ENCODE measurements at places on chromosomes 2 and 18. TPM values are rescaled to one million over a fixed set of nuclear protein-coding genes. Genes with fewer than 3 reads are reported as not detected.

DNA sequence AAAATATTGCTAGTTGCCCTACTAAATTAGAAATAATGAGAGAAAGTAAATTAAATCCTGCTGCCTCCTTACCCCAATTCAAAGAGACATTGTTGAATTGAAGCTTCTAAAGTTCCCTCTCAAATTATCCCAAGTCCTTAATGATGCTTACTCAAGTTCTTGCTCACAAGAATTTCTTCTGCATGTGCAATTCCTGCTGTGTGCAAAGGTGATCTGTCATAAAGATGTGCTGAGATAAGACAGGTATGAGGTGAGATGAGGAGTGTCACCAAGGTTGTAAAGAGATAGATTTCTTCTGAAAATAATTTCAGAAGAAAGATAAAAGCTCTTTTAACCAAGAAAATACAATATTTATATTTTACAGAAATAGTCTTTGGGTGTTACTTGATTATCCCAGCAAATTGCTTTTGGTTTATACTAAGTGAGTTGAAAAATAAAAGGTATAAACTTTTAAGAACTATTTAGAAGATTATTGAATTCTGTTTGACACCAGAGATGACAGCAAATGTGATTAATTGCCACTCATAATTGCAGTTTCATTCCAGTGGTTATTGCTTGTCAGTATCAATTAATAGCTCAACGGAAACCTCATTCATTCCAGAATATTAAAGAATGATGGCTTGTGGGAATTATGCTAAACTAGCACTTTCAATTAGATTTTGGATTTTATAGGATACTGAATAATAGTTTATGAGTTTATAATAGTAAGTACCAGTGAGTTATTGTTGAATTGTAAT lies 674.3 kb downstream of the STK39 start:
- no peaks in the 10 kb centered on the region for H3K36me3 ChIP-seq
- no peak overlapping the region for H3K27ac ChIP-seq
- DNase-seq, result no peak
- H3K4me3 ChIP-seq, result no peak overlapping the region

- no peak overlapping the region for H3K27ac ChIP-seq
- no peak overlapping the region for H3K4me3 ChIP-seq
- DNase-seq, result no peak
- H3K4me1 ChIP-seq, result peaks cover 9% of the 10 kb centered on the region
- H3K27me3 ChIP-seq, result no peaks in the 10 kb centered on the region
Observed at GRCh38 chr2:159600752-159601151, 15.6 kb downstream of the BAZ2B start.

DNA sequence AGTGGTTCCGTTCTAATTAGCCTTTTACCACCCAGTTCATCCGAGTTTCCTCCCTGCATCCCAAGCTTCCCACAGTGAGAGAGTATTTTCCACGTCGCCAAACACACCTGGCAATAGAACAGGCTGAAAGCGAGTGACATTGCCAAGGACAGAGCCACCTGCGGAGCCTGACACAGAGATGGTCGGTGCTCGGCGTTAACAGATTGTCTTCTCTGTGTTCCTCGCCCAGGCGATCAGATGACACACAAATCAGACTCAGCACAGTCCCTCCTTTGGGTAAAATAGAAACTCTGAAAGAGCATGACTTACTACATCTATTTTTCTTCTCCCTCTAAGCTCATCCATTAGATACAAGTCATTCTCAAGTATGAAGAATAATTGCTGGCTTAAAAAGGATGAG lies 107.7 kb downstream of the CD226 start:
- H3K27ac ChIP-seq, result no peak overlapping the region
- H3K27me3 ChIP-seq, result no peaks in the 10 kb centered on the region
- no peaks in the 10 kb centered on the region for H3K4me1 ChIP-seq
- no peak overlapping the region for H3K4me3 ChIP-seq
- no peaks in the 10 kb centered on the region for H3K36me3 ChIP-seq
- DNase-seq, result no peak

- no peak overlapping the region for H3K4me3 ChIP-seq
- peak overlapping the region; percentile 85 for H3K27ac ChIP-seq
- peaks cover 26% of the 10 kb centered on the region for H3K4me1 ChIP-seq
- H3K27me3 ChIP-seq, result no peaks in the 10 kb centered on the region
Observed at GRCh38 chr2:28627722-28628480, 123.7 kb upstream of the PPP1CB start.

DNA sequence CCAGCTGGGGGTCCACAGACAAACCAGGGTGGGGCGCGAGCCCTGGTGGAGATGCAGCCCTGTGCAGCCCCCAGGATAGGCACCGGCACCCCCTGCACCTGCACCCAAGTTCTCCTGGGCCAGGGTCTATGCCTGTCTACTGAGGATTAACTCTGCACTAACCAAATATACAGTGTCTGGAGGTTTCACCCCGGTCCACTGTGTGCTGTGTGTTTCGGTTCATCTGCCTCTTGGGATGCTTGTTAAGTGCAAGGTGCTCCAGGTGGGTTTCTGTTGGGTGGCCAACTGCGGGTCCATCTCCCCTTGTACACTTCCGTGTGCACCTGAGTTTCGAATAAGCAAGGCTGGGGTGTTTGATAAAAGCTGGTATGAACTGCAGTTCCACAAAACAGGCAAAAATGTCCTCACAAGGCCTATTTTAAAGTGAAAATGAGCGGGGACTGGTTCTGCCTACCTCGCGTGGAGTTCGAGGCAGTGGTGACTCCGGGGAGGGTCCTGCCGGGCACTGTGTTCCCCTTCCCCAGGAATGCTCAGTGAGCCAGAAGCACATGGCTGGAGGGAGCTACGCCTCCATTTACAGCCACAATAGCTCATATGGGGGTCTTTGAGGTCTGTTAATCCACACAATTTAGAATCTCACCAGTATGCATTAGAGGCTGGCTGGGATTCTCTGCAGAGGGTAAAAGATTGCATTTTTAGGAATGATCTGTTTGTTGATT lies 70.7 kb downstream of the EDAR start:
- no peaks in the 10 kb centered on the region for H3K27me3 ChIP-seq
- no peaks in the 10 kb centered on the region for H3K4me1 ChIP-seq
- peak; percentile 45 for DNase-seq
- H3K27ac ChIP-seq, result no peak overlapping the region
- H3K36me3 ChIP-seq, result no peaks in the 10 kb centered on the region

DNA sequence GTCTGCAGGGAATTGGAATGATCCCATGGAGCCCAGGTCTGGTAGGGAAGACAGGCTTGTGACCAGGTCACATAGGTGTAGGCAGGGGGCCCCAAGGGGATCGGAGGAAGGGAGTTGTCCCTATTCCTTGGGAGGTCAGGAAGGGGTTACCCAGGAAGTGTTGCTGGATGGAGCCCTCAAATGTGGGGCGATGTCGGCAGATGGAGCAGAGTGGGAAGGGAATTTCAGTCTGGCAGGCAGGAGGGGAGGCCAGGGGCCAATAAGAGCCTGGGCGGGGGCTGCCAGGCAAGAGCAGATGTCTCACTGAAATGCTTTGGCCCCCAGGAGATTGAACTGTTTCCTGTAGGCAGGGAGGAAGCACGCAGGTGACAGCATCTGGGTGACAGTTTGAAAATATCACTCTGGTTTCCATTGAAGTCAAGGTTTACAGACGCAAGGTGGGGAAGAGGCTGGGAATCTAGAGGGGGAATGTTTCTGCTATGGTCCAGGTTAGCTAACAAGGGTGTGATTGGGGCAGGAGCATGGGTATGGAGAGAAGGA lies 81.5 kb upstream of the SMAD2 start:
- DNase-seq, result no peak
- no peaks in the 10 kb centered on the region for H3K27me3 ChIP-seq
- no peaks in the 10 kb centered on the region for H3K36me3 ChIP-seq
- no peak overlapping the region for H3K27ac ChIP-seq
- no peak overlapping the region for H3K4me3 ChIP-seq

GRCh38 chr2:101860157-101860556 lies 131.6 kb upstream of the IL1R2 start:
- H3K4me1 ChIP-seq, result no peaks in the 10 kb centered on the region
- DNase-seq, result no peak
- H3K4me3 ChIP-seq, result no peak overlapping the region

DNA sequence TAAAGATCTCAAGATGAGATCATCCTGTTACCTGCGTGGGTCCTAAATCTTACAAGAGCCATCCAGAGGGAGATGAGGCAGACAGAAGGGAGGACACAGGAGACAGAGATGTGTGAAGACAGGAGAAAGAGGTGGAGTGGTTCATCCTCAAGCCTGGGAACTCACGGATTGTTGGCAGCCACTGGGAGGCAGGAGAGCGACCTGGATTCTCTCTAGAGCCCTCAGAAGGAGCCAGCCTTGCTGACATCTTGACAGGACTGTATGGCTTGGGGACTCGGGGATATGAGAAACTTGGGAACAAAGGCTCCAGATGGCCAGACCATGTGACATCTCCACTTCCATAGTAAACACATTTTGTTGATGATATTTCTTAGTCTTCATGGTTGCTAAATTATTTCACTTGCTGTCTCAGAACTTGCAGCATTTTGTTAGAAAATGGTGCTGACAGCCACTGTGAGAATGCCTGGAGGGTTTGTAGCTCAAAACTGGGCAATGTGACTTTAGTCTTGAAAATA lies 57.8 kb upstream of the MC2R start:
- no peak overlapping the region for H3K27ac ChIP-seq
- H3K4me3 ChIP-seq, result no peak overlapping the region
- no peaks in the 10 kb centered on the region for H3K36me3 ChIP-seq

DNA sequence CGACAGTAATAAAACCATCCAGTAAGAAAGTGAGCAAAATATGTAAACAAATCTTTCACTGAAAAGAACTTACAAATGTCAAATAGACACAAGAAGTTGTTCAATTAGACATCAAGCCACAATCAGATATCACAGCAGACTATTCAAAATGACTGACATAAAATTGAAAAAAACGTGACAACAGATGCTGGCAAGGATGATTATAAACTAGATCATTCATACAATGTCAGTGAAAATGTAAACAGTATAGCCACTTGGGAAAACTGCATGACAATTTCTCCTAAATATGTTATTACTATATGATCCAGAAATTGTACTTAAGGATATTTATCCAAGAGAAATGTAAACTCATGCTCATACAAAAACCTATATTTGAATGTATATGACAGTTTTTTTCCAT lies 609.4 kb upstream of the CNTNAP5 start:
- no peak for DNase-seq
- H3K36me3 ChIP-seq, result no peaks in the 10 kb centered on the region
- H3K4me1 ChIP-seq, result no peaks in the 10 kb centered on the region
- no peak overlapping the region for H3K4me3 ChIP-seq

DNA sequence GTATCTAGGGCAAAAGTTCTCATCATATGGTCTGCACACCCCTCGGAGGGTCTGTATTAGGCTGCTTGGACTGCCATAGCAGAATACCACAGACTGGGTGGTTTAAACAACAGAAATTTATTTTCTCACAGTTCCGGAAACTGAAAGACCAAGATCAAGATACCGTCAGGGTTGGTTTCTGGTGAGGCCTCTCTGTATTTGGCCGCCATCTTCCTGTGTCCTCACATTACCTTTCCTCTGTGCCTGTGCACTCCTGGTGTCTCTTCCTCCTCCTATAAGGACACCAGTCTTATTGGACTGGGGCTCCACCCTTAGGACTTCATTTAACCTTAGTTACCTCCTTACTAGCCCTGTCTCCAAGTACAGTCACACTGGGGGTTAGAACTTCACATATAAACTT lies 132.5 kb downstream of the NCOA1 start:
- H3K4me1 ChIP-seq, result peaks cover 11% of the 10 kb centered on the region
- H3K4me3 ChIP-seq, result no peak overlapping the region
- H3K27ac ChIP-seq, result no peak overlapping the region
- H3K27me3 ChIP-seq, result no peaks in the 10 kb centered on the region
- no peaks in the 10 kb centered on the region for H3K36me3 ChIP-seq
- no peak for DNase-seq

- no peaks in the 10 kb centered on the region for H3K27me3 ChIP-seq
- H3K4me1 ChIP-seq, result peaks cover 95% of the 10 kb centered on the region
- H3K36me3 ChIP-seq, result peaks cover 19% of the 10 kb centered on the region
- H3K27ac ChIP-seq, result peak overlapping the region; percentile 20
- H3K4me3 ChIP-seq, result no peak overlapping the region
Observed at GRCh38 chr2:54599326-54599710, 124.1 kb upstream of the EML6 start.

DNA sequence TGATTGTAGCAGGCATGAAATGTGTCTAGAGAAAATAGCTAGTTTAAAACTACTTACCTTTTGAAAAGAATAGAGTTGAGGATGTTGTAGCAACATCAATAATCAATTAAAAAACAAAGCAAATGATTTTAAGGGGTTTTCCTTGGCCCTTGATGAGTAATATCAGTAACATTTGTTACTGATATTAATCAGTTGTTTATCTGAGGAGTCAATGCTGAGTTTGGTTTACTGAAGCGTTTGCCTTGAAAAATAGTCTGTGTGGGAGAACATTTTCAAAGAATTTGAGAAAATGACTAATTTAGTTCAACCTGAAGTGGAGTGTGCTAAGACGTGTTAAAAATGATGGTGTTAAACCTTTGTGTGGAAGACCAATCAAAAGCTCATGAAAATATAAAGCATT lies 9.3 kb downstream of the PTH2R start:
- no peaks in the 10 kb centered on the region for H3K4me1 ChIP-seq
- no peaks in the 10 kb centered on the region for H3K36me3 ChIP-seq

DNA sequence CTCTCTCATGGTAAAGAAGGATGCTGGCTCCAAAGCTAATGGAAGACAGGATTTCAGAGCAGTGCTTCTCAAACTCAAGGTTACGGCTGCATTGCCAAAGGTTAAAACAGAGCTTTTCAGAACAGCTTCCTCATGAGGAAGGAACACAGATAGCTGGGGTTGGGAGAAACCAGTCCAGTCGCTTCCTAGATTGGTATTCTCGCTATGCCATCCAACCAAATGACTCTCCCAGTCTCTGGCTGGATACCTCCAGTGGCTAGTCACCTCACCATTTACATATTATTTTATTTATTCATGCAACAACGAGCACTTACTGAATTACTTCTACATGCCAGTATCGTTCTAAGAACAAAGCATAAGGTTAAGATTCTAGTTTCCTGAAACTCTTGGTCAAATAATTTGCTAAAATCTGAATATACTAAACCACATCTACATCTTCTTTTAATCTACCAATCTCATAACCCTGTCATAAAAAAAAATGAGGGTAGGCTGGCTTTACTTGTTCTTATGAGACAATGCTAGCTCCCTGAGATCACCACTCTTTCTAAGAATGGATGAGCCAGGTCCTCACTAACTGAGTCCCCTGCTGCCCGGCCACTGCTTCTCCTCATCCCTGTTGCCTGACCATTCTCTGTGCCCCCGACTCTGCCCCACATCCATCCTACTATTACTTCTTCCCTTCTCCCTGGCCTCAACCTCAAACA lies 20.4 kb downstream of the KDSR start:
- peaks cover 85% of the 10 kb centered on the region for H3K36me3 ChIP-seq
- H3K4me1 ChIP-seq, result no peaks in the 10 kb centered on the region
- H3K4me3 ChIP-seq, result no peak overlapping the region
- no peaks in the 10 kb centered on the region for H3K27me3 ChIP-seq
- no peak overlapping the region for H3K27ac ChIP-seq

- H3K27ac ChIP-seq, result peak overlapping the region; percentile 100
- H3K36me3 ChIP-seq, result peaks cover 13% of the 10 kb centered on the region
- DNase-seq, result no peak
- peaks cover 31% of the 10 kb centered on the region for H3K4me1 ChIP-seq
- peak overlapping the region; percentile 79 for H3K4me3 ChIP-seq
Observed at GRCh38 chr2:218397463-218397819, 2.2 kb upstream of the CTDSP1 start.

- DNase-seq, result no peak
- no peaks in the 10 kb centered on the region for H3K36me3 ChIP-seq
- H3K4me1 ChIP-seq, result no peaks in the 10 kb centered on the region
- H3K27me3 ChIP-seq, result no peaks in the 10 kb centered on the region
Observed at GRCh38 chr2:115480741-115481140, 1038.3 kb downstream of the DPP10 start.

- no peak overlapping the region for H3K4me3 ChIP-seq
- no peak overlapping the region for H3K27ac ChIP-seq
- H3K36me3 ChIP-seq, result peaks cover 86% of the 10 kb centered on the region
Observed at GRCh38 chr2:241412144-241412543, 56.1 kb downstream of the FARP2 start.

PTRHD1 gene
- 30.7 TPM for total RNA-seq

HNMT gene
- total RNA-seq, result 67.4 TPM

RAPGEF4 gene
- 21.8 TPM for total RNA-seq

TSPYL6 gene
- total RNA-seq, result not detected

TMEM163 gene
- 34.6 TPM for total RNA-seq

DAW1 gene
- not detected for total RNA-seq
